ENCODE measurements at places on chromosomes 4 and X. TPM values are rescaled to one million over a fixed set of nuclear protein-coding genes. Genes with fewer than 3 reads are reported as not detected.

DNA sequence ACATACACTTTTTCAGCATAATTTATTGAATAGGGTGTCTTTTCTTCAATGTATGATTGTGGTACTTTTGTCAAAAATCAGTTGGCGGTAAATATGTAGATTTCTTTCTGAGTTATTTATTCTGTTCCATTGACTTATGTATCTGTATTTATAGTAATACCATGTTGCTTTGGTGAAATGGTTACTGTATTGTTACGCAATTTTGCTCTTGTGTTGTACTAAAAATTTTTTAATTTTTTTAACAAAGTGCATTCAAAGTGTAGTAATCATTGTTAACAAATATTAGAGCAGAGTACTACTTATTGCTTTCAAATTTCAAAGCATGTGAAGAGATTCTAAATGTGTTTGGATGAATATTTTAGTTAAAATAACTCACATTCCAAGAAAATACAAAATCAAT is 915.4 kb downstream of the PCDH19 start:
- no peak for DNase-seq

DNA sequence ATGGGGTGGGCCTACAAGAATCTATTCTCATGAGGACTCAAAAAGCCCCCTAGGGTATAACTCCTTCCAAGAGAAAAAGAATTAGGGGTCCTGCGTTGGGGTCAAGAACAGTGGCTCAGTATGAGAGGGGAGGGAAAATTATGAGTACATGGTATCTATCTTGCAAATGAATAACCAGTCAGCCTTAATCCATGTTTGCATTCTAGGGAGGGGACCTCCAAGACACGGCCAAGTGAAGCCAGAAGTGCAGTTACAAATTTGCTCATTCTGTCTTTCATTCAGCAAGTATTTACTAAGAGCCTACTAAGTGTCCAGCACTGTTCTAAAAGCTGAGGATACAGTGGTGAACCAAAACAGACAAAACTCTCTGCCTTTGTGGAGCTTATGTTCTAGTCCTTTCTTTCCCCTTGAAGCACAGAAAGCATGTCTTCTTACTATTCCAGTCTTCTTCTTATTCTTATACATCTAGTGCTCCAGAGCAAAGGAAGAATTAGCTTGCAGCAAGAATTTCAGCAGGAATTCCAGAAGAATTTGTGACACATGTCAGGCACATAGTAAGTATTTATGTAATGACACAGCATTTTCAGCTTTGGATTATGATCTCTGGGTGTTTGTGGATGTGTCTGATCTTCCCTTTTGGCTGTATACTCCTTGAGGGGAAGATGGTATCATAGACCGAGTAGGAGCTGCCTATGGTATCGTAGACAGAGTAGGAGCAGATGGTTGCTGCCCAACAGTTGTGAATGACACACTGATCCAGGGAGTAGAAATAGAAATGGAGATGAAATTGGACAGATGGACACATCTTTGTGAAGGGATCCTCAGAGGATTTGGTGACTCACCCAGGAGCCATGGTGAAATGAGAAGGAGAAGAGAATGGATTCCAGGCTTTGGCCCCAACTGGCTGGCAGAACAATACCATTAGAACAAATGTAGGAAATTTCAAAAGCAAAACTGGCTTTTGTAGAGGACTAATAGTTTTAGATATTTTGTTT is 75.9 kb downstream of the COQ2 start:
- DNase-seq = no peak

GRCh38 chrX:48617542-48618340 is 20.4 kb downstream of the WDR13 start:
- no peak for DNase-seq

Gene CXCL10
- total RNA-seq = 0.81 TPM

Gene PNMA5
- not detected for total RNA-seq

All from mucosa of gallbladder (tissue), 1 donor.